Stomach (tissue), 19 donors: ENCODE measurements at places on chromosomes 1 and 21. TPM values are rescaled to one million over a fixed set of nuclear protein-coding genes. Genes with fewer than 3 reads are reported as not detected.

GRCh38 chr1:45644661-45645060 is 20.8 kb upstream of the CCDC17 start:
- no peak for DNase-seq

GRCh38 chr1:29166291-29166878 is 15.3 kb downstream of the SRSF4 start:
- DNase-seq, result no peak

- peak; percentile 40 for DNase-seq
Measured at GRCh38 chr1:56330391-56331026, 248.9 kb downstream of the PLPP3 start.

GRCh38 chr1:117368116-117369108 is 1.2 kb downstream of the MAN1A2 start:
- no peak for DNase-seq

DNA sequence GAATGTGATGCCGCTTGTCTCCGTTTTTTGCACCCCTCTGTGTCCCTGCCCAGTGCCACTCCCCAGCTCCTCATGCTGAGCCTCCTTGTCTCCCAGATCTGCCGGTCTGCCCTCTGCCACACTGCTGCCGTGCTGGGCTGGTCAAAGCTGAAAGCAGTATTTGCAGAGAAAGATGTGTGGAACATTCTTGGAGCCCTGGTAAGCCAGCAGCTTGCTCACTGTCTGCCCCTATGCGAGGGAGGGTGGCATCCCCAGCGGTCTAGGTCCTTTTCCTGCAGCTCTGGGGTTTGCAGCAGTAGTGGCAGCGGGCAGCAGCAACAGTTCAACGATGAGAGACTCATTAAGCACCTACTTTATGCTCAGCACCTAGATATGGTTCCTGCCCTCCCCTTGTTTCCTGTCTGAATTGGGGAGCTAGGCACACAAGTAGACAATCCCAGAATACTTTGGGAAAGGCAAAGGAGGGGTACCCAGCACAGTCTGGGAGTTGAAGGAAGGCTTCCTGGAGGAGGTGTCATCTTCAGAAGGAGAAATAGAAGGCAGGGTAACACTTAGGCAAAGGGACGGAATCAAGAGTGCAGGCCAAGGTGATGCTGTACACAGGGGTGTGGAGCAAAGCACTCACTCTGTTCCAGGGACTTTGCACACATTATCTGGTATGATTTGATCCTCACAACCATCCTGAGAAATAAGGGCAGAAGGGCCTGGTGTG is 63.1 kb downstream of the KIF21B start:
- no peak for DNase-seq

- DNase-seq, result no peak
Measured at GRCh38 chr21:38424305-38425019, 73.8 kb downstream of the ERG start.

The CC2D1B gene
- total RNA-seq, result 28.6 TPM

- no peak for DNase-seq
Measured at GRCh38 chr1:211811126-211811525, 19.4 kb downstream of the LPGAT1 start.

The GPR3 gene
- 0.43 TPM for total RNA-seq

The ITLN2 gene
- total RNA-seq, result not detected

DNA sequence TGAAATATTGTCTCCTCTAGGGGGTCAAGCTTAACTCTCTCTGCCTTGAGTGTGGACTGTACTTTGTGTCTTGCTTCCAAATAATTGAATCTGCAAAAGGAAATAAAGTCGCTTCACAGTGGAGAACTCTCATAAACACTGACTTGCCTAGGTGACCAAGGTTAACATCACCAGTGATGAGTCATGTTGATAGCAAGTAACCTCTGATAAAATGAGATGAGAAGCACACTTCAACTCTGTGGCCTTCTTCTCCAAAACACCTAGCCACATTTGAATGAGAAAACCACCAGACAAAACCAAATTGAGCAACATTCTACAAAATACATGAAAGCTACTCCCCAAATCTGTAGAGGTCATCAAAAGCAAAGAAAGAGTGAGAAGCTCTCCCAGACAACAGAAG is 37.6 kb downstream of the PDE4B start:
- no peak for DNase-seq

The EXTL1 gene
- total RNA-seq, result not detected

The SMCP gene
- not detected for total RNA-seq

- DNase-seq, result no peak
Measured at GRCh38 chr1:29633771-29634170, 397.4 kb downstream of the PTPRU start.

- DNase-seq, result no peak
Measured at GRCh38 chr1:152179566-152179965, 20.5 kb upstream of the RPTN start.

GRCh38 chr1:166283190-166283589 is 116.4 kb upstream of the FAM78B start:
- DNase-seq, result no peak

The CATSPERE gene
- not detected for total RNA-seq

The PRAMEF15 gene
- not detected for total RNA-seq

DNA sequence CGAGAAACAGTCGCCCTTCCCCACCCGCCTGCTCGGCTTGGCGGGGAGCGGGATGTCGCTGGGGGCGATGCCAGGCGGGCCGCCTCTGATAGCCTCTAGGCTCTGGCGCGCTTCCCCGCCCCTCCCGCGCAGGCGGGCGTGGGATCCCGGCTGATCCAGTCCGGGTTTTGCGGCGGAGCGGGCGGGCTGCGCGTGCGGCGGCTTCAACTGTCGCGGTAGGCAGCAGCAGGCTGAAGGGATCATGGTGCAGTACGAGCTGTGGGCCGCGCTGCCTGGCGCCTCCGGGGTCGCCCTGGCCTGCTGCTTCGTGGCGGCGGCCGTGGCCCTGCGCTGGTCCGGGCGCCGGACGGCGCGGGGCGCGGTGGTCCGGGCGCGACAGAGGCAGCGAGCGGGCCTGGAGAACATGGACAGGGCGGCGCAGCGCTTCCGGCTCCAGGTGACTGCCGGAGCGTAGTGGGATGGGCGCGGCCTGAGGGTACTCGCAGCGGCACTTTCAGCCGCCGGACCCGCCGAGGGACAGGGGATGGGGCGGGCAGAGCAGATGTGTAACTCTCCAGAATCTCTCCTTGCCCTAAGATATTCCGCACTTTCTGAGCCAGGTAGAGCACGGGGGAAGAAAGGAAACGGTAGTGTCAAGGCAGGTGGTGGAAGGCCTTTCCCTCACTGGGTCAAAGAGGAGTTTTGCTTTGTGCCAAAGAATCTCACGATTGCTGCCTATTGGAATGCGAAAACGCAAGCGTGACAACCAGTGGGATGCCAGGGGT is at the start of gene FAAH:
FAAH (plus strand) TSS at position 210 of the 764 bp plus-strand sequence; CDS start at position 242, 32 bp downstream.
- DNase-seq, result peak; percentile 91

- no peak for DNase-seq
Measured at GRCh38 chr1:206047271-206047670, 5.7 kb upstream of the RHEX start.

- no peak for DNase-seq
Measured at GRCh38 chr1:201602413-201603265, 63.7 kb downstream of the NAV1 start.

DNA sequence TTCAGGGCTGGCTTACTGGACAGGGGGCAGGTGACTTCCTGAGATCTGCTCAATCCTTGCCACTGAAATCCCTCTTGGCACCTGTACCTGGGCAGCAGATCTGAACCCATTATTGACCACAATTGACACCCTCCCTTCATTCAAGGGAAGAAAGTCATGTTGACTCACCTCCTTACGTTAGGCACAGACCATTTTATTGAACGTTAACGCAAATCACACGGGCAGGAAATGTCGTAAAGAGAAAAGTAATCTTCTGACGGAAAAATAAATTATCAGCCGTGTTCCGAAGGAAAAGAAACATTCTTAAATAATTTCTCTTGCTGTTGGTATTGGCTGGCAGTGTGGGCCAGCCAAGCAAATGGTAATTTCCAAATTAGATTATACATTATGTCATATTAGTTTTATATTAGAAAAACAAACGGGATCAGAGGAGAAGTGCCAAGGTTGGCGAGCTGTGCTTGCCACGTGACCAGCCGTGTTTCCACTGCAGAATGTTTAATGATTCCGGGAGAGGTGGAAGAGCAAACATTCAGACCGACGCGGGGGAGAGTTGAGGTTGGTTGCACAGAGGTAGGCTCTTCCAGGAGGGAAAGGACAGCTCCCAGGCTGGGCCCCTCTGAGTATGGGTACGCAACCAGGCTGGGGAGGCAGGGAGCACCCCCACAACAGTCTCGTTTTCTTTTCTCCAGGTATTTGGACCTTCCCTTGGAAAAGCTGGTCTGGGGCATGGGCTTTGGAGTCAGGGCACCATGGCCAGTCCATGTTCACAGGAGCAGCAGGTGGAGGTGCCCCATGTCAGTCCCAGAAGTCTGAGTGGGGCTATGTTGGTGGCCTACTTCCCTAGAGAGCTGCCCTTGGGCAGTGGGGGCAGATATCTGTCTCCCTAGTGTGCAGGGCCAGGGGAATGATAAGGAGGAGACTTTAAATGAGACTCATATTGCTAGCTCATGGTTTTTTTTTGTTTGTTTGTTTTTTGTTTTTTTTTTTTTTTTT is 121.1 kb downstream of the FOXD2 start:
- DNase-seq, result peak; percentile 86

DNA sequence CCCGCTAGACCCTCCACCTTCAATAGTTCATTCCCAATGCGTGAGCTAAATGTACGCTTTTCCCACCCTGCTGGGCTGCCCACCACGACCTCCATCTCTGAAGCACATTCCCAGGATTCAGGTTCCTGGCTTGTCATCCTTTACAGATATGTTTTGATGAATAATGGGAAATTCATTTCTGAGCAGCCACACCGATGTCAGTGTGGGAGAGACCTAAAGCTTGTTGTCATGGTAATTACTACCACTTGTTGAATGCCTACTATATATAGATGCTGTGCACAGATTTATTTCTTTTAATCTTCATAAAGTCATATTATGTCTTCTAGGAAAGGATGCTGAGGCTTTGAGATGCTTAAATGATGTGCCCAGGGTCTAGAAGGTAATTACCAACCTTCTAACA is 8.0 kb downstream of the RCSD1 start:
- no peak for DNase-seq

- DNase-seq, result no peak
Measured at GRCh38 chr1:57348921-57349320, 74.9 kb downstream of the DAB1 start.

DNA sequence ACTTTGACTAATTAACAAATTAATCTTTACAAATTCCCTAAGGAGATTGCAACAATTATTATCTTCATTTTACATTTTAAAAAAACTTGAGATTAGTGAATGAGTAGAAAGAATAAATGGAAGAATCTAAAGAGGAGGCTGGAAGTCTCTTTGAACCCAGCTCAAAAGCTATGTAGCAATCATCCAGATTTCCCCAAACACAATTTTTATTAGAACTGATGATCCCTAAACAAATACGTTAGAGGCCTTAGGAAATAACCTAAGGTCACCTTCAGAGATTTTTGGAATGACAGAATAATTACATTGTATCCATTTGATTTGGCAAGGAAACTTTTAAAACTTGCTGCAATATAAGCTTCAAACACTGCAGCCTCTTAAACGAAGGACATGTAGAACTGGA is 242.4 kb upstream of the LYPLAL1 start:
- no peak for DNase-seq

GRCh38 chr1:248621770-248622169 is 13.1 kb downstream of the OR2T11 start:
- DNase-seq, result no peak

The A3GALT2 gene
- not detected for total RNA-seq

DNA sequence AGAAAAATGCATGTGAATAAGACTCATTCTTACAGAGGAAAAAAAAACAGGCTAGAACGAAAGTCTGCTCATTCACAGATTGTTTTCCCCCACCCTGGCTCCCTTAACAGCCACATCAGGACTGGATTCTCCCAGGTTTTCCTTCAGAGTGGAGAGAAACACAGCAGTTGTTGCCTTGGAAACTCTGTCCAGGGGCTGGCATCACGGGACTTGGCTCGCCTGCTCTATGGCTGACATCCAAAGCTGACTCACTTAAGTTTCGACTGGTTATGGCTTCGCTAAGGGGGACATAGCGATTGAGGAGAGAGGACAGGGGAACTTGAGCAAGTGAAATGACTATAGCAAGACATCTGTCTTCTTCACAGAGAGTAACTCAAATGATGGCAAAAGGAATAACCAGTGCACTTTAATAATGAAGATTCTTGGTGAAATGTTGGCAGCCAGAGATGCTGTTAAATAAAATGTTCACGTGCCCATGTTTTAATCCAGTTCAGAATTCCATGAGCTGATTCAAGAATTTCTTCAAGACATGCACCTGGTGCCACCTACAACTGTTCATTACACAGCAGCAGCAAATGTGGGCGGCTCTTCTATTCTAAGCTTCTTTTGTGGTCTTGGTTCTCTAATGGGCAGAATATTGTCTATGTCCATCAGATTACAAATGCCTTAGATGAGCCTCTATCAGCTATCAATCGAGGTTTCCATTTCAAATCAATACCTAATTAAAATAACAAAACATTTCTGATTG is 21.8 kb downstream of the MIS18A start:
- peak; percentile 93 for DNase-seq

DNA sequence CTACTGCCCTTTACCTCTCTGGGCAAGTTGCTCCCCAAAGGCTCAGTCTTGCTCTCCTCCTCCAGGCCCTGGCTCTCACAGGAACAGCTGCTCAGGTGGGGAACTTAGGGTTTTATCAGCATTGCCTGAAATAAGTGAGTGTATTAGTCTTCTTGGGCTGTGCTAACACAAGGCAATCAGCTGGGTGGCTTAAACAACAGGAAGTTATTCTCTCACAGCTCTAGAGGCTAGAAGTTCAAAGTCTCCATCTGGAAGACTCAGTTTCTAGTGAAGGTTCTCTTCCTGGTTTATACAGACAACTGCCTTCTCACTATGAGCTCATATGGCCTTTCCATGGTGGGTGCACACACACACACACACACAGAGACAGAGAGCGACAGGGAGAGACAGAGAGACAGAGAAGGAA is 2.8 kb upstream of the CD1C start:
- DNase-seq, result peak; percentile 4

- DNase-seq, result peak; percentile 29
Measured at GRCh38 chr1:167052389-167052788, 37.8 kb downstream of the GPA33 start.

DNA sequence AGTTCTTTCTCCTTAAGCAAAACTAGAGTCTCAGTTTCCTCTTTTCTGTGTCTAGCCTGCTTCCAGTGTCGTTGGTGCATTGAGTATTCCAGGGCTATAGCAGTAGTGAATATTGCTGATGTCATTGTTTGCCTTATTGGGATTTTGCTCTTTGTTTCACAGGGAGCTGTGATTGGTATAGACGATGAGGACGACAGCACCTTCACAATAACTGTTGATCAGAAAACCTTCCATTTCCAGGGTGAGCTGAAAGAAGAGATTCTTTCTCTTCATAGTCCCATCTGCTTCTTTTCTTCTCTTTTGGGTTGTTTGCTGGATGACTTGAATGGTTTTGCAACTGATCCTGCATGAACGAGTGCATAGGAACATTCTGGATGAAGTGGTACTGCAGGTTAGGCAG is 52.4 kb downstream of the OSBPL9 start:
- no peak for DNase-seq
